ENCODE measurements at places on chromosomes 4 and X.

DNA sequence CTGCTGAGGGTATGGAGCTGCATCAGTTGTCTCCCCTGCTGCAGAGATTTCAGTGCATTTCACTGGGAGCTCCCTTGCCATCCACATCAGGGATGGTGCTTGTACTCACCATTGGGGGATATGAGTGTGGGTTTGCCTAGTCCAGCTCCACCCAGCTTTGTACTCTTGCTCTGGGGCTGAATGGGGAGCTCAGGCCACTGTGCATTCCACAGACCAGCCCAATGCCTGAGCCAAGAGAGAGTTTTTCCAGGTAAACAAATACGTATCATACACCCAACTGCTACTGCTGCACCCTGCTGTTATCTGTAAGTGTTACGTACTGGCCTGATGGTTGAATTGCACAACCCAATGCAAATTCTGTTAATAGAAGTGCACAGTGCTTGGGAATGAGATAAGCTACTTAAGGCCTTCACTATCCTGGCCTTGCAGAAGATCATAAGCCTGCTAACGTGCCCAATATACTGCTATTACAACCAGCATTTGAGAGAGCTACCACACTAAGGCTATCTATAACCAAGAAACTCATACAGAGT lies 205.0 kb upstream of the DMD start:
- DNase-seq, result no peak

- DNase-seq, result no peak
These were observed 97.6 kb downstream of the FAM193A start for GRCh38 chr4:2634014-2634413.

DNA sequence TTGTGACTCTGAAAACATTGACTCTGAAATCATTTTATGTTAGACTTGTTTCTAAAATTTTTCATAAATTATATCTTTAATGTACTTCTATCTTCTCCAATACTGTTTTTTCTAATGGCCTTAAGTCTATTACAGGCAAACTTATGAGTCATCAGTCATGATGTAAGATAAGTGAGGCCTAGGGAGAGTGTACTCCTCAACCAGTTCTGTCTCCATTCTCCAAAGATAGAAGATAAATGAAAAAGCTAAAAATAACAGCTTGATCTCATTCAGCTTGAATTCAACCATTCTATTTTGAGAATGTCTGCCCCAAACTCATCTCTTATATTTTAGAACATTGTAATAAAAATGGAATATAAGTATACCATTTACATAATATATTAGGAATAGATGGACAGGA lies 34.5 kb downstream of the STBD1 start:
- DNase-seq, result no peak

DNA sequence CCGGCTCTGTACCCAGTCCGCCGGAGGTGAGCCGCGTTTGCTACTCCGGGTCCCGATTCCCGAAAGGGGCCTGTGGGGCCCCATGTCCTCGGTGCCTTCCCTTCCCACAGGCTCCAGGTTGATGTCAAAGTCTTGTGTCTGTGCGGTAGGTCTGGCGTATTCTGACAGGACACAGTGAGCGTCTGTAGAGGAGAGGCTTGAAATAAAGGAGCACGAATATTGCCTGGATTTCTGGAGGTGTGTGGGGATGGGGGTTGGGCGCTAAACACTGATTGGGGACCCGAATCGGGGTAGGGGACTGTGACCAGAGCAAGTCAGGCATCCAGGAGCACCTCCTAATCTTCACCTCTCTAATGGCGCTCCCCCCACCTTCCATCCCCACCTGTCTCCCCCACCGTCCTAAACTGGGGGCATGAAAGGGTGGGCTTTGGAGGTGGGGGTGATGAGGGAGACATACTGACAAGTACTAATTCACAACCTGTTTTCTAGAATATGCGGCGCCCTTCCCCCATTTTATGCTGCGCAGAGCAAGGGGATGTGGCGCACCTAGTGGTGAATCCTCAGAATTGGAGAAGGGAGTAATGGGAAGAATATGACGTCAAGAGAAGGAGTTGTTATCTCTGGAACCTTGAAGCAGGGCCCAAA lies 855 bp downstream of the GPRASP2 start:
- peak; percentile 46 for DNase-seq

GRCh38 chr4:8274765-8275547 lies 5.4 kb downstream of the HTRA3 start:
- no peak for DNase-seq

DNA sequence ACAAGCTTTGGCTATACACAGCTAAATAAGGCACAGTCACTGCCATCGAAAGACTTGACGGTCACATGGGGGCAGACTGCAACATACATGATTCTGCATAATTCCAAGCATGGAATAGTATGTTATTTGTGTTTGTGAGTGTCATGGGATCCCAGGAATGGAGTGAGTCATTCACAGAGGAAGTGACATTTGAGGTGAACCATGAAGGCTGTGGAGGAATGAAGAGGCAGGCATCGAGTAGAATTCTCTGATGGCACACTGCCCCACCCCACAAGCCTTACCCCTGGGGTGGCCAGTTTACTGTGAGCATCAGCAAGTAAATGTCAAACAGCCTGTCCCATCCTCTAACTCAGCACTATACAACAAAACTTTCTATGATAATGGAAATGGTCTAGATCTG lies 619.7 kb downstream of the MID1IP1 start:
- DNase-seq, result no peak

GRCh38 chrX:48511560-48511959 lies 2.8 kb downstream of the PORCN start:
- DNase-seq, result no peak

- DNase-seq, result no peak
These were observed 639.8 kb downstream of the DMD start for GRCh38 chrX:32571579-32571978.

DNA sequence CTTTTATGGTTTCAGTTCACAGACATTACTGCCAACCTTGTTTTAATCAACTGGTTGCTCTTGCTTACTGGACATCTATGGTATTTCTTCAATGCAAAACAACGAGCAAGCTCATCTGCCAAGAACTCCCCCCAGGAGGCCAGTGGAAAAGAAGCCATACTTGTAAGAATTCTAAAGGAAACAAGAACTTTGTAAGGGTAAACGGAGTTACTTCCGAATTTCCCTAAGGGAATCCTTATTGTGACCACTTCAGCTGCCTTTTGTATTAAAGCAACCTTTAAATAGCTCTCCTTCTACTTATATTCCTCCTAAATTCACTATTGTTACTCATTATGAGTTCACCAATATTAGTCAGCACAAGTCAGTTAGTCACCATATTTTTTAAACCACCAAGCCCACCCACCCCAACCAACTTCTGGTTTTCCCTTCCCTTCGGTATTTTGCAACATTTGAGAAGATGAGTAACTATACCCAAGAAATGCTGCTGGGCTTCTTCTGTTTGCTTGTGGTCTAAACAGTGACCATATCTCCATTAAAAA lies 602.8 kb upstream of the DIPK2B start:
- DNase-seq, result peak; percentile 46

DNA sequence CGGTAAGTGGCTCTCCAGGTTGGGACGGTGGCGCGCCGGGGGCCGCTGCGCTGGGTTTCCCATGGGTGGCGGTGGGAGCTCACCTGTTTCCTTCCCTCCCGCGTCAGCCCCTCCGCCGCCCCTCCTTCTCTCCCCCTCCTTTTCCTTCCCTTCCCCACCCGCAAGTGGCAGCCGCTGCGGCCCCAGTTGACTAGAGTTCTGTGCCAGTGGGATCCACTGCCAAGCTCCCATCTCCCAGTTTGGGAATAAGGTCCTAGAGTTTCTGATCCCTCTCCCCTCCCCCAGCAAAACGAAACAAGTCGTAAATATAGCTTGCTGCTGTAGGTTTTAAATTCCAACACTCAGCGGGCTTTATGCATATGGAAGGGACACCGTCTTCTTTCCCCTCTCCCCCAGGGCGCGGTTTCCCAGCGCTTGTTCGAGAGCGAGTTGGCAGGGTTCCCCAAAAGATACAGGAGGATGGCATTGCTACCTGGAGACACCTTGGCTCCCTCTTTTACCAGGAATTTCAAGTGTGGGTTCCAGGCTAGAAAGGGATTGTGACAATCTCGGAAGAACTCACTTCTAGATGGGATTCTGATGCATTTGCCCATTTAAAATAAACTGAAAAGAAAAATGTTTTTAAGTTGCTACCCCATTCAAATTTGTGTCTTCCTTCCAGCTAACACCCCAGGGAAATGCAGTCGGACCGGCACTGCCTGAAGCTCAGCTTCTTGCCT lies 1.2 kb downstream of the TLL1 start:
- DNase-seq, result no peak

- no peak for DNase-seq
These were observed 57.2 kb downstream of the AFF1 start for GRCh38 chr4:86991994-86992393.

DNA sequence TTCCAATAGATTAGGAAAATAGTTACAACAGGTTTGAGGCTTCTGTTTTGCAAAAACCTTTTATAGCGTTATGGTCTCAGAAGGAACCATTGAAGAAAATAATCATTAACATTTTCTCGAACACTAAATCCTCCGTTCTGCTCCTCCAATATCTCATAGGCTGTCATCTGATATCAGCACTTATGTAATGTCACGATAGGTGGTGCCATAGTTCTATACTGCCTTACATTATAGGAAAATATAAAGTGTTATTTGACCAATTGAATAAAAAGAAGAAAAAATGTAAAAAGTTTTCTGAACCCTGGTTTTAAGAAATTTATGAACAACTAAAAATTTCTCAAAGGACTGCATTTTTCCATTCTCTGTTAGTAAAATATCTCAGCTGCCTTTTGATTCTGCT lies 291.4 kb downstream of the RPA4 start:
- no peak for DNase-seq

DNA sequence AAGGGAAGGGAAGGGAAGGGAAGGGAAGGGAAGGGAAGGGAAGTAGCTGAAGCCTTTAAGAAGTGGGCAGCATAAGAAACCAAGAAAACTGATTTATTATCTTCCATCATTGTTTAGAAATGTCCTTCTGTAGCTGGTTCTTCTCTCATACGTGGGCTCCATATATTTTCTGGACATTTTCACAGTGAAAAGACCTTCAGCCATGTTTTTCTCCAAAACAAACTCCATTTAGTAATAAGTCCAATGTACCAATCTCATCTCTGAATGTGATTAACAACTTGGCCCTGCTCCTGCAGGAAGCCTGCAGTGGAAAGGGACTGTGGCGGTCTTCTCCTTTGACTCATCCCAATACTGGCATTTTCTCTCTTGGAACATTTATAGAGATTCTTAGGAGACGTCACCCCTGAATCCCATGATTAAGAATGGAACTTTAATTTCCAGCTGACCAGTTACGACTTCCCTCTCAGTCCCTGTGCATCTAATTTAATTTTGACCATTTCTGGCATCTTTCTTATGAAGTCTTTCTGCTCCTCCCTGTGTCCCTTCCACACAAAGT lies 96.6 kb upstream of the GUCY1A1 start:
- DNase-seq, result no peak

GRCh38 chr4:99490286-99490685 lies 20.5 kb upstream of the C4orf17 start:
- DNase-seq, result no peak

DNA sequence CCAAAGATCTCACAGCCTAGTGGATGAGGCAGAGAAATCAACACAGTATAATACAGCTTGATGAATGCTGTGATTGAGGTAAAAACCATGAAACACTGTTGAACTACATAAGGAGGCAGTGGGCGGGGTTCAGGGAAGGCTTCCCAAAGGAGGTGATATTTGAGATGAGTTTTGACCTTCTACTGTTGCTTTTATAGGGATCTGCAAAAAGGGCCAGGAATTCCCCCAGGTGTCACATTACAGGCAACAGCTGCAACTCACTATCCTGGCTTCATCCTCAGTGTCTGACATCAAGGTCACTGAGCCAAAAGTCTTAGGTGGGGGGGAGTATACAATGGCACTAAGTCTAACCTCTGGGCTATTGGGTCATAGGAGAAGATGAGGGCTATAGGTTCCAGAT lies 185.7 kb upstream of the NRK start:
- DNase-seq, result no peak

Data from CD4-positive, alpha-beta T cell treated with Interleukin-6 for 4 hours (primary cell).